Stimulated activated CD4-positive, alpha-beta T cell treated with anti-CD3 and anti-CD28 coated beads, Interleukin-2, amount 100 ng/mL, for 48 hours (primary cell): ENCODE measurements at places on chromosomes 4 and X.

- no peak for DNase-seq
Measured at GRCh38 chrX:131067216-131067615, 9.1 kb downstream of the ARHGAP36 start.

GRCh38 chr4:174317531-174317930 lies 33.8 kb downstream of the CEP44 start:
- no peak for DNase-seq

DNA sequence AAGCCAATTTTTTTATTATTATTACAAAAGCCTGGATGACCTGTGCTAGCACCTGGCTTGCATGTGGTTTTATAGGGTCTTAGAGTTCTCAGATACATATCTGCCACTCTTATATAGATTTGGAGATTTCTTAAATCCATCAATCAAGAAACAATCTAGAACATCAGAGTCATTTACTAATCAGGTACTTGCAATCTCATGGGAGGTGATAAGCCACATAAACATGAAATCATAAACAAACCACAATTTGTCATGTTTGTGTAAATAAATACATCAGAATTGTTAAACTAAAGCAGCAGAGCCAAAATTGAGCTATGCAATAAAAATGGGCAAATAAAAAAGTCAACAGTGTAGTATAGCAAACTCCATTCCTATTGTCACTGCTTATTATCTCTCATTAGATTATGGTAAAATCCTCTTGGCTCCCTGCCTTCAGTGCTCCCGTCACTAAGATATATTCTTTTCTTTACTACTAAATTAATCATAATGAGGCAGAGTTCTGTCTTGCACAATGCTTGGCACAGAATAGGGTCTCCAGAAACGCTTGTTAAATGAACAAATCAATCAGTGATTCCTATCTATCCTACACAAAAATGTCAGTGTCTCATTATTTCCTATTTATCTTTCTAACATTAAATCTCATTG lies 108.7 kb upstream of the TTC29 start:
- DNase-seq = no peak

- no peak for DNase-seq
Measured at GRCh38 chr4:112585977-112586736, 50.6 kb downstream of the ZGRF1 start.

DNA sequence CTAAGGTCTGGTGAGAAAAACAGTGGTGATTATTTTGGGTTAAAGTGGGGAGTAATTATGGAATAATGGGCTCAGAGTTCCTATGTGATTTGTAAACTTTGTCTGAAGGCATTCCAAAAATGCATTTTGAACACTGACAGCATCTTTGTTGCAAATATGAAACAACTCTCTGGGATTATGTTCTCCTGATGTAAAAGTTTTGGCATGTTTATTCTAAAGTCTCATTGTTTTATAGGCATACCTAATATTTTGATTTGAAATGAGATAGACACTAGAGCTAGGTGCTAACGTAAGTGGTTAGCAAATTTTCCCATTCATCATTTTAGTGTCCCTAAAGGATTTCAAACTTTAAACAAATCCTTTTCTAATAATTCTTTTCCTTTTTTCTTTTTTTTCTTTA lies 140.9 kb upstream of the ANXA3 start:
- DNase-seq = no peak

DNA sequence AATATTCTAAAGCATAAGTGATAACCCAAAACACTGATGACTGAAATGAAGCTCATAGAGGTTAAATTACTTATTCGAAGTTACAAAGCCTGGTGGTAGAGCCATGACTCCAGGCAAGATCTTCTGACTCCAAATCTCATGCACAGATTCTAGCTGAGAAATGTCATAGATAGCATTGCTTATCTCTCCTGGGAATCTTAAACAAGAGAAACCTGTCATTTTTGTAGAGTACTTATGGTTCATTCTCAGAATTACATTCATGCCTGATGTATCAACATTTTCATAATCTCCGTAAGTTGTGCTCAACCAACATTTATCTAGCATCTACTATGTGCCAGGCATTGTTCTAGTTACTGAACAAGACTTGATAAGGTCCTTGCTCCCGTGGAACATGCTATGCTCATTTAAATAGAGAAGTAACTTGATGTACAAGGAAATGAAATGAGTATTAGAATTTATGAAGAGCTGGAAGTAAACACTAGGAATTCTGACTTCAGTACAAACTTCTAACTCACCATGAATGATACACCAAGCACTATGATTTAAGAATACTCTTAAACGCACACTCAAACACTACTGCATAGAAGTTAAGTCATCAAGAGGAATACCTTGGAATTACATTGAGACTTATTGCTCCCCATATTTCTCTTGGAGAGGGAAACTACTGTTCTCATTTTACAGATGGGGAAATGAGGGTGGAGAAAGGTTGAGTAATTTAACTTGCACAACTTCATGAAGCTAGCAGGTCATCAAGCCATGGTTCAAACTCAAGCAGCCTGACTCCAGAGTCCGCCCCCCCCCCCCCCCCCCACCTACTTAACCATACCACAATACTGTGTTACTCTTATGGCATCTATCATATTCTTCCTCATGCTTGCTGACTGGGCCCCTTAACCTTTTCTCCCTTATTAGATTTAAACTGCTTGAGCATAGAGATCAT lies 45.4 kb downstream of the MBNL3 start:
- no peak for DNase-seq
